ENCODE measurements at places on chromosomes 5 and 9.

DNA sequence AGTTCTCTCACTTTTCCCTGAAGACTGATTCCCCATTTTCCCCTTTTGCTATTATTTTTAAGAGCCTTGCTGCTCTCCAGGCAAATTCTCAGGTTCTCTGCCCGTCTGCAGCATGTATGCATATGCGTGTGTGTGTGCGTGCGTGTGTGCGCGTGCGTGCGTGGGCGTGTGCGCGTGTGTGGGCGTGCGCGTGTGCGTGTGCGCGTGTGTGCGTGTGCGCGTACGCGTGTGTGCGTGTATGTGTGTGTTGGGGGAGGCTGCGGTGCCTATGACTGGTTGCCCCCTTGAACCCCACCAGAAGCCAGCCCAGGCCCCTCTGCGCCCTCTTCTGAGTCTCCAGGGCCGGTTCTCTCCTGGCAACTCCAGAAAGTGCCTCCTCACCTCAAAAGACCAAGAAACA lies 987 bp upstream of the FOXI1 start:
- no peak for DNase-seq

GRCh38 chr9:15433661-15434060 lies 11.0 kb downstream of the SNAPC3 start:
- no peak for DNase-seq

GRCh38 chr9:111598733-111599091 lies 735 bp downstream of the PTGR1 start:
- DNase-seq: no peak

DNA sequence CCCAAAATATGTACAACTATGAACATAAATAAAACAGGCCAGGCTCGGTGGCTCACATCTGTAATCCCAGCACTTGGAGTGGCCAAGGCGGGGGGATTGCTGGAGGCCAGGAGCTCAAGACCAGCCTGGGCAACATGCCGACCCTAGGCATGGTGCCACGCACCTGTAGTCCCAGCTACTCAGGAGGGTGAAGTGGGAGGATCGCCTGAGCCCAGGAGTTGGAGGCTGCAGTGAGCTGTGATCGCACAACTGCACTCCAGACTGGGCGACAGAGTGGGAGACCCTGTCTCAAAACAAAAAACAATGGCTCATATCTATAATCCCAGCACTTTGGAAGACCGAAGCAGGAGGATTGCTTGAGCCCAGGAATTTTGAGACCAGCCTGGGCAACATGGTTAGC lies 1.5 kb downstream of the HAUS6 start:
- DNase-seq: no peak

DNA sequence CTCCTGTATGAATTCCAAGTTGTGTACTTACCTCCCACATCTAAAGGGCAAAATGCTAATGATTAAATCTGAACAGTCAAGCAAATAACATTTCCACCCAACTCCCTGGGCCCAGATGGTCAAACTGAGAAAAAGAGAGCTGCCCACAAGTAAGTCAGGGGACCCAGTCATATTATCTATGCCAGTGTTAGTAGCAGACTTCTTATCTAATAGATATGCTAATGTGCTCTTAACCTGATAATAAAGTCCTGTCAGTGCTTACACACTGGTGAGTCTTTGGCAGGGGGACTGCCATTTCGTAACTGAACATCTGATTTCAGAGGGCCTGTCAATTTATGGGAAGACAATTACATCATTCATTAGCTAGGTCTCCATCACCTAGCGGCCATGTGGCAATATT lies 292.3 kb upstream of the WWC1 start:
- no peak for DNase-seq

DNA sequence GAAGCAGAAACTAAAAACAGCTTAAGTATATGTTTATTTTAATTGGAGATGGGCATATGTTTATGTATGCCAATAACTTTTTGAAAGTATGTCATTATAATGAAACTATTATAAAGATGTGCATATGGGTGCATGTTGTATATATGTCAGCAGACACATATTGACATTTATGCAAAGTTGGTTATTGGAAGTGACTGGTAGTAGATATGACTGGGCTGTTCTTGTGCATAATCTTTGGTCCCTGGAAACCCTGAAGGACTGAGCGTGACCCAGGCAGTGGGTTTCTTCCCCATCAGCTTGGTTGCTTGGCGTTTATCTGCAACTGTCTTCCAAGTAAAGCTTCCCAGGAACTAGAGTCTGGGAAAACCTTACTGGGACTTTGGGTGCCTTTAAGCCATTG lies 25.7 kb downstream of the ANKRA2 start:
- no peak for DNase-seq

DNA sequence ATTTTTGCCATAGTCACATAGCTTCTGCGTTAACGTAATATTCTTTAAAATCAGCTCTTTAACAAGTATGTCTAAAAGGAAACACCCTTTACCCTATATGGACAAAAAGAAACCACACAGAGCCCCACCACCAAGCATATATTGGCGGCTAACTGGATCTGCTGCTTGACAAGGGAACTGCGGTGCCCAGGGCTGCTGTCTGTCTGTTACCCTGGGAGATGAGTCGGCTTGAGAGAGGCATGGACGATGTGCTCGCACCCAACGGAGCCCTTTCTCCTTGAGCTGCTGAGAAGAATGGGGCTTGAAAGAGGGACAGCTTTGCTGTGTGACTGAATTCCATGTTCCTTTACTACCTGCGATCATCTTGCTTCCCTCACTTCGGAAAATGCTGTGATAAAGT lies 158.6 kb upstream of the SHB start:
- peak; percentile 41 for DNase-seq

GRCh38 chr9:89256642-89257041 lies 54.4 kb upstream of the CKS2 start:
- DNase-seq: no peak
